ENCODE measurements at places on chromosomes 12 and 14.
A peak's percentile ranks its signal among the peaks of the same experiment; 100 is the strongest.

- DNase-seq, result no peak
These were observed 56.8 kb upstream of the PLXNC1 start for GRCh38 chr12:94091624-94092023.

DNA sequence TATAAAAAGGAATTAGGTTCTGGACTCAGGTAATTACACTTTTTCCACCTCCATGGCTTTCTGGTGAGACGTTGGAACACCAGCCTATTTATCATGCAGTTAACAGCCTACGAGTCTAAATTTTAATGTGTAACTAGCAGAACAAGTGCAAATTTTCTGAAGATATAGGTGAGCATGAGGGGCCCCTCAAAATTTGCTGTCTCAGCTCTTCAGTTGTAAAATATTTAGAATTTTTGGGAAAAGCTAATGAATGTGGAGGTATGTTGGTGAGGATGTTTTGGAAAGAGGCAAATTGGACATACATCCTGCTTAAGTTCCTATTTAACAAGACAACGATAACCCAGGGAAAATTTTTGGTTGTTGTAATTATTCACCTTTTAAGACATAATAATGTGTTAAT is 25.3 kb upstream of the BCAT1 start:
- no peak for DNase-seq

GRCh38 chr14:69475194-69475818 is 9.2 kb upstream of the PLEKHD1 start:
- peak; percentile 32 for DNase-seq

DNA sequence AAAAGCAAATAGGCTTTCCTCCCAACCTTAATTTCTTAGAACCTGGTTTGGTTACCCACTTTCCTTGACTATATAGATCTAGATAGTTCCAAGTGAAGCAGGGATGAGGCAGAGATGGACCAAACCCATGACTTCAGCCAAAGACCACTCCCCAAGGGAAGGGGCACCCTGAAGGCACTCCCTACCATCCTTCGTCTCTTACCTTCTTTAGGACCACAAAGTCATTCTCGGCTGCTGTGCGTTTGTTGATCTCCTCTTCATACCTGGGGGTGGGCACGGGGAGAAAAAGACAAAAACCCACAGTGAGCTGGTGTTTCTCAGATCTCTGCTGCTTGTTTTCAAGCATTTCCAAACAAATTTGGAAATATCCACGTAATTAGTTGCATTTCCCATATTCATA is 3.4 kb downstream of the KRT4 start:
- no peak for DNase-seq

DNA sequence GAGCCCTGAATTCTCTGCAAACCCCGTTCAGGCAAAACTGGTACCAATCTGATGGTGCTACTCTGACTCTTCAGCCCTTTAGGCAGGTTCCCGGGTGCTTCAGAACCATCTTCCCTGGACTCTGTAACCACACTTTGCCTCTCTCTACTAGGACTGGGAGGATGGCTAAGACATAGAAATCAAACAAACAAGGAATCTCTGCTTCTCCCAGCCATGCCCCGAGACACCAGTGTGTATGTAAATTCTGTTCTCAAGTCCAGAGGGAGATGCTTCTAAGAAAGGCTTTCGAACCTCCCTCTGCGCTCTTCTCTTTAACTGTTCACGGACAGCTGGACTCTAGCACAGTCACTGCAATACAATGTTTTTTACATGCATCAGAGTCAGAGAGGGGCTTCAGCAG is 1.9 kb upstream of the KCNK10 start:
- DNase-seq, result no peak

GRCh38 chr12:117394491-117394890 is 33.1 kb upstream of the NOS1 start:
- DNase-seq, result no peak

- DNase-seq, result no peak
These were observed 90.7 kb upstream of the ANO4 start for GRCh38 chr12:100703868-100704267.

GRCh38 chr14:68681256-68682011 is 111.4 kb downstream of the ZFP36L1 start:
- DNase-seq, result no peak

- no peak for DNase-seq
These were observed 127.5 kb downstream of the MED13L start for GRCh38 chr12:116150001-116150400.

GRCh38 chr12:60693019-60693626 is 1097.3 kb downstream of the SLC16A7 start:
- no peak for DNase-seq

DNA sequence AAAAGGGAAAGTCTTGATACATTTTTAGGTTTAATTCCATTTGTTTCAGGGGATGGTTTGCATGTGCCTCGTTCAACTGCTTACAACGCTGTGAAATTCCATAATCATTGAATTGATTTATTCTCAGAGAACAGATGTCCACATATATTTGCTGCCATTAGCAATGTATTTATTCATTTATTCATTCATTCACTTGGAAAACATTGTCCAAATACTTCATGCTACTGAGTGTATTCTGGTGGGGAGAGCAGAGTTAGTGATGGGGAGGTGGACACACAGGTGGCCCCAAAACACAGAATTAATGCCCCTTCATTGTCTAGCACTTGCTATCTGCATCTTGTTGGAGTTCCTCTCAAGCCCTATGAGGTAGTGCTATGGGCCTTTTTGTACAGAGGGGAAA is 141.2 kb upstream of the PARP11 start:
- no peak for DNase-seq

- DNase-seq, result no peak
These were observed 2.8 kb upstream of the CNIH1 start for GRCh38 chr14:54443981-54444380.

DNA sequence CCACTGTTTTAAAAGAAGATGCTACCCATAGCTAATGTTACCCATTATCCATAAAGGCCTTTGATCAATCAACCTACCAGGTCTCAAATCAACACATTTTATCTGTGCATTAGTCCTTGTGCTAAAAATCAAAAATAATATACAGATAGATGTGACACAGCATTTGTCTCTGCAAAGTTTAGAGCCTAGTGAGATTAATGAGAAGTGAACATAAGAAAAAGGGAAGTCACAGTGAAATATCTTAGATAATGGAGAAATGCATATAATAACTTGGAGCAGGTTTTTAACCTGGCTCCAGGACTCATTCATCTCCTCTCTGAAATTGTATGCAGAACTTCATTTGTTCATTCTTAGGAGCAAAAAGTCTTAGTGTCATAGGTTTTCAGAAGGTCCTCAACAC is 7.2 kb downstream of the PDE3A start:
- no peak for DNase-seq

- no peak for DNase-seq
These were observed 42.2 kb downstream of the ETNK1 start for GRCh38 chr12:22667122-22667521.

- DNase-seq, result no peak
These were observed 168.6 kb downstream of the PRKCH start for GRCh38 chr14:61489932-61490331.

DNA sequence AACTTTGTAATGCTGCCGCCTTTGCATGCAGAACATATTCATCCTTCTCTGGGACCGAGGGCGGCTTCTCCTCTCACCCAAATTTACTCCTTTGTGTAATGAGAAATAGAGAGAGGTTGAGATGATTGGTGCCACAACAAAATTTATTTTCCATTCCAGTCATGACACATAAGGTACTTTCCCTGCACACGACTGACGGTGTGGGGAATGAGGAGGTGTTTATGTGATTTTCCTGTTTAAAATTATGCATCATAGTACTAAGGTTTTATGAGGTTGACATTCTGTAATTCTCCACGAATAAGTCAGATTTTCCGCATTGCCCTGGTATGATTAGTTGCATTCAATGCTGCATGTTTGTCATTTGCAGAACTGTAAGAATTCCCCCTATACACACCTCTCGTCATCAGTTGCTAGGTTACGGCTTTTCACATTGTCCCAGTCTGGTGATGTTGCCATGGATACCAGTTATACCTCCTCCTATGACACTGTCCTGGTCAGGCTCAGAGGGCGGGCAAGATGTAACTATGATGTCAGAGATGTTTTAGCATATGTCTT is 23.1 kb downstream of the BICDL1 start:
- no peak for DNase-seq

- DNase-seq, result no peak
These were observed 10.9 kb upstream of the PCED1B start for GRCh38 chr12:47068539-47068938.

GRCh38 chr14:73567951-73568885 is 795 bp upstream of the ACOT2 start:
- no peak for DNase-seq

- no peak for DNase-seq
These were observed 143.4 kb downstream of the CHST11 start for GRCh38 chr12:104600036-104600712.

GRCh38 chr14:50233166-50233950 is 2.0 kb upstream of the SOS2 start:
- DNase-seq, result peak; percentile 42

GRCh38 chr12:114664651-114665320 is 19.2 kb downstream of the TBX3 start:
- no peak for DNase-seq

GRCh38 chr12:12681061-12681765 is 14.8 kb downstream of the GPR19 start:
- DNase-seq, result no peak

Data from DMS153 (cell line).